ENCODE measurements at places on chromosomes 4 and X. TPM values are rescaled to one million over a fixed set of nuclear protein-coding genes. Genes with fewer than 3 reads are reported as not detected.

The TREX2 gene
- polyA plus RNA-seq: 0.43 TPM

The PLAC8 gene
- polyA plus RNA-seq: 1.1 TPM

The NLRP2B gene
- not detected for polyA plus RNA-seq

The DCHS2 gene
- polyA plus RNA-seq: 3.0 TPM

The NPY1R gene
- 2.0 TPM for polyA plus RNA-seq

The PHKA1 gene
- 3.2 TPM for polyA plus RNA-seq

The DCX gene
- 18.8 TPM for polyA plus RNA-seq

The MAP7D2 gene
- polyA plus RNA-seq: 0.45 TPM

The BRS3 gene
- not detected for polyA plus RNA-seq

The MBNL3 gene
- 11.4 TPM for polyA plus RNA-seq

The NWD2 gene
- not detected for polyA plus RNA-seq

The WNK3 gene
- 2.0 TPM for polyA plus RNA-seq

The TEX13D gene
- not detected for polyA plus RNA-seq

The SERTM2 gene
- 1.5 TPM for polyA plus RNA-seq

The SPACA5 gene
- polyA plus RNA-seq: not detected

Measured in hindlimb muscle (tissue), 1 donor.